ENCODE measurements at places on chromosomes 16 and 17.

DNA sequence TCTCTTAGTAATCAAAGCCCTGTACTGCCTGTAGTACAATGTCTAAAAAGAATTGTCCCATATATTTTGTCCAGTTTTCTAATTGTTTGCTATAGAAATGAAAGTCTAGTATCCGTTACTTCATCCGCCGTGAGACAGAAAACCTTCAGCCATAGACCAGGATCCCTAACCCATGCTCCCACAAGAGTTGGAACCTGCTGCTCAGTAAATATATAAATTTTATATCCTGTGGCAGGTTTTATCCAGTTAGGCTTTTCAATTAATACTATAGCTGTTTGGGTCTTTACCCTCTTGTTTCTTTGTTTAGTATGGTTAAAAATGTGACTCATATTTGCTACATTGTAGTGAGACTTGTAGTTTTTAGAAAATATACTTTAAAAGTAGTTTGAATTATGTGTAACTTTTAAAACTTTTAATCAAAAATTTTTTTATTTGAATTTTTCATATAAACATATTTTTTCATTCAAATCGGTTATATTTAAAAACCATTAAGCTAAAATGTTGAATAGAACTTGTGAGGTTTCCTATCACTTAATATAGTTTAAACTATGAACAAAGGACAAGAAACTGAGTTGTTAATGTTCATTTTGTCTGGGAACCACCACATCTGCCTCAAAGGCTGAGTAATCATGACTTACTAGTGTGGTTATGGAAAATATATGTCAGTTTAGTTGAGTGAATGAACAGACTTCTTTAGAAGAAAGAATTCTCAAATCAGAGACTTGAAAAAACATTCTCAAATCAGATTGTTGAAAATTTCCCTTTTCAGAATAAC, 54.8 kb downstream of the VMP1 start:
- no peak for DNase-seq

- no peak for DNase-seq
Observed at GRCh38 chr16:89396156-89396555, 94.2 kb downstream of the ANKRD11 start.

GRCh38 chr16:80080287-80080851, 460.4 kb upstream of the DYNLRB2 start:
- DNase-seq: no peak

- DNase-seq: no peak
Observed at GRCh38 chr17:61404663-61404912, 4.9 kb downstream of the TBX2 start.

GRCh38 chr16:85686912-85687591, 1.7 kb downstream of the GINS2 start:
- no peak for DNase-seq

DNA sequence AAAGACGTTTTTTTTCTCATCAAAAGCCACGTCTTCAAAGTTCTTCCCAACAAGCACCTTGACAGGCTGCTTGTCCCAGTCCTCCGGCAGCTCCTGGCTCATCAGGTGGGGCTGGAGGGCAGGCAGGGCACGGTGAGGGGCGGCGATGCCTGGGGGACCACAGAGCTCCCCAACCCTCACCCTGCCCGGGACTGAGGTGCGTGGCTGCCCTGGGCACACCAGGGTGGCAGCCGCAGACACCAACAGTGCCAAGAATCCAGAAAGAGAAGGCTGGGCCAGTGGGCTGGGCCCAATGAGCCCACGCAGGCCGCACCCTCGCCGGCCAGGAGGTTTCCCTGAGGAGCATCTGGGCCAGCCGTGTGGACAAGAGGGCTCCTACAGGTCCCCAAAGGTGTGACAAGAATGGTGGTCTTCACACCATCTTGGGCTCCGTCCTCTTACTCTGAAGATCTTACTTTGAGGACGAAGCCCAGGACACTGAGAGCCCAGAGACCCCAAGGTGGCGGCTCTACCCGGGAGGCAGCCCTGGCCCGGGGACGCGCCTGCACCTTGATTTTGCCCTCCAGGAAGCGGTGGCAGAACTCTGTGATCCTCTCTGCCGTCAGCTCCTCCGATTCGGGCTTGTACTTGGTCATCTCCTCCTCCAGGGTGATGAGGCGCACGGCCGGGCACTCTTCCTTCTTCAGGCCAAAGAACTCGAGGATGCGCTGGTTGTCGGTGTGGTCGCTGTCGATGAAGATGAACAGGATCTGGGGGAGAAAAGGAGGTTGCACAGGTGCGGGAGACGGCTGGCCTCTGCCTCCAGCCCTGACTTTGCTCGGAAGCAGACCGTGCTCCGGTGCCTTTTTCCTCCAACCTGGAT, 11.3 kb upstream of the PPP1R27 start:
- no peak for DNase-seq

DNA sequence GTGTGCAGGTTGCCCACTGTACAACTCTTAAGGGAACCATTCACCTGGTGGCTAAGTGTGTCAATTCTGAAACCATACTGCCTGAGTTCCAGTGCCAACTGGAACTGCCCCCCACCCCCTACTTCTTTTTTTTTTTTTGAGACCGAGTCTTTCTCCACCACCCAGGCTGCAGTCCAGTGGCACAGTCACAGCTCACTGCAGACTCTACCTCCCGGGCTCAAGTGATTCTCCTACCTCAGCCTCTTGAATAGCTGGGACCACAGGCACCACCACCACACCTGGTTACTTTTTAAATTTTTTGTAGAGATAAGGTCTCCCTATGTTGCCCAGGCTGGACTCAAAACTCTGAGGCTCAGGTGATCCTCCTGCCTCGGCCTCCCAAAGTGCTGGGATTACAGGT, 40.4 kb upstream of the DHX8 start:
- DNase-seq: no peak

DNA sequence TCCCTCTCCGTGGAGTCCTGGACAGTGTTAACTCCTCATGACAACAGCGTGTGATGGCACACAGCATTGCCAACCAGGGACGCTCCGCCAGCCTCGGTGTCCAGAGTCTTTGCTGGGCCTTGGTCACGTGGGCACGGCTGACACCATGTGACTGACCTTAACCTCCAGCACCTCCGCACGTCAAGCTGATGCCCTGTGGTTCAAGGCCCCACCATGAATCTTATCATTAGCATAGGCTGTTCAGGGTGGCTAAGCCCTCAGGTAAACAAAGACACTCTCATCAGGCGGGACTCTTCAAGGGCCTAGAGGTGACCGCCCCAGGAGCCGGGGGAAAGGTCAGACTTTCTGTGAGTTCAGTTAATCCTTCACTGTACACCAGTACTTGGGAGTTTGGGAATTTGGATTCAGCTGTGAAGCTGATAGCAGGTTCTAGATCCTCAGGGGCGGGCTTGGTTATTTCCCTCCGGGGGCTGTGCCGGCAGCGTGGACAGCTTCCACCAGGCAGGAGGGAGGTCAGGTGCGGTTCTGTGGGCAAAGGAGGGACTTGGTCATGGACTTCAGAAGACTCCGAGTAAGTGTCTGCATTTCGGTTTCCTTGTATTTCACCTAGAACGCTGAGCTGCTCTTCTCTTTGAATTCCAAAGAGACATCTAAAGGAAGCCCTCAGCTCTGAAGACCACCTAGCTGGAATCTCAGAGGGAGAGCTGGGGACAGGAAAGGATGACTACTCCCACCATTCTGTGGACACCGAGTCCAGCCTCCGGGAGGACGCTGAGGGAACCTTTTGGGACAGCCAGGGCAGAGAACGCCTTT, 195.5 kb upstream of the CIBAR2 start:
- DNase-seq: no peak

- peak; percentile 89 for DNase-seq
Observed at GRCh38 chr17:82781894-82782274, 30.0 kb downstream of the TBCD start.

DNA sequence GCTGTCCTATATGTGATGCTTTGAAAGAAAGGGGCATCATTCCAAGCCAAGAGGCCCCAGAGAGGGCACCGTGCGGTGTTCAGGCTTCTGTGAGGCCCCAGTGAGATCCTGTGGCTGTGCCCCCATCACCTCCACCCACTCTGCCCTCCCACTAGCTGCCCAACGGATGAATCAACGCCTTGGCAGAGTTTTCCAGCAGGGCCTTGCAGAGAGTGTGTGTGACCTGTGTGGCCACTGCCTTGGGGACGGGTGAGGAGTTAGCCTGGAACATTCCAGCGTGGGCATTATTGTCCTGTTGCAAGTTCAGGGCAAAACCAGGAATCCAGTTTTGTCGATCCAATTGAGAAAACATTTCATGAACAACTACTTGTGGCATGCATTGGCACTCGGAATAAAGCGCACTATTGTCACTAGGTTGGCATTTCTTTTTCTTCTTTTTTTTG, 53.7 kb downstream of the SF3B3 start:
- DNase-seq: no peak

DNA sequence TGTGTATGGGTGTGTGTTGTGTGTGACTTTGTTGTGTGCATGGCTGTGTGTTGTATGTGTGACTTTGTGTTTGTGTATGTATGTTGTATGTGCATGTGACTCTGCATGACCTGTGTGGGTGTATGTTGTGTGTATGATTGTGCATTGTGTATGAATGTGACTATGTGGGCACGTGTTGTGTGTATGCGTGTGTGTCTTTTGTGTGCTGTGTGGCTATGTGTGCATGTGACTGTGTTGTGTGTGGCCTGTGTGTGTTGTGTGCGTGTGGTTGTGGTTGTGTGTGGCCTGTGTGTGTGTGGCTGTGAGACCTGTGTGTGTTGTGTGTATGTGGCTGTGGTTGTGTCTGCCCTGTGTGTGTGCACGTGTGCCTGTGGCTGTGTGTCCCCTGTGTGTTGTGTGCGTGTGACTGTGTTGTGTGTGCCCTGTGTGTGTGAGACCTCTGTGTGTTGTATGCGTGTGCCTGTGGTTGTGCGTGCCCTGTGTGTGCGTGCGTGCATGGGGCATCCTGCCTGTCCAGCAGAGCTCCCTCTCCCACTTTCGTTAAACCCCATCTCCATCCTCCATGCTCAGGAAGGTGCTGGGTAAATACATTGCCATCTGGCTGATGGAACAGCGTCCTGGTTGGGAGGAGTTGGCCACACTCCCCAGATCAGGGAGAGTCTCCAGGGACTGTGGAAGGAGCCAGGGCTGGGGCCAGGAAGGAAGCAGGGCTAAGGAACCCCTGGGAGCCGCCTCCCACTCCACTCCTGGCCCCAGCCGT, 90.1 kb upstream of the GSE1 start:
- DNase-seq: no peak

DNA sequence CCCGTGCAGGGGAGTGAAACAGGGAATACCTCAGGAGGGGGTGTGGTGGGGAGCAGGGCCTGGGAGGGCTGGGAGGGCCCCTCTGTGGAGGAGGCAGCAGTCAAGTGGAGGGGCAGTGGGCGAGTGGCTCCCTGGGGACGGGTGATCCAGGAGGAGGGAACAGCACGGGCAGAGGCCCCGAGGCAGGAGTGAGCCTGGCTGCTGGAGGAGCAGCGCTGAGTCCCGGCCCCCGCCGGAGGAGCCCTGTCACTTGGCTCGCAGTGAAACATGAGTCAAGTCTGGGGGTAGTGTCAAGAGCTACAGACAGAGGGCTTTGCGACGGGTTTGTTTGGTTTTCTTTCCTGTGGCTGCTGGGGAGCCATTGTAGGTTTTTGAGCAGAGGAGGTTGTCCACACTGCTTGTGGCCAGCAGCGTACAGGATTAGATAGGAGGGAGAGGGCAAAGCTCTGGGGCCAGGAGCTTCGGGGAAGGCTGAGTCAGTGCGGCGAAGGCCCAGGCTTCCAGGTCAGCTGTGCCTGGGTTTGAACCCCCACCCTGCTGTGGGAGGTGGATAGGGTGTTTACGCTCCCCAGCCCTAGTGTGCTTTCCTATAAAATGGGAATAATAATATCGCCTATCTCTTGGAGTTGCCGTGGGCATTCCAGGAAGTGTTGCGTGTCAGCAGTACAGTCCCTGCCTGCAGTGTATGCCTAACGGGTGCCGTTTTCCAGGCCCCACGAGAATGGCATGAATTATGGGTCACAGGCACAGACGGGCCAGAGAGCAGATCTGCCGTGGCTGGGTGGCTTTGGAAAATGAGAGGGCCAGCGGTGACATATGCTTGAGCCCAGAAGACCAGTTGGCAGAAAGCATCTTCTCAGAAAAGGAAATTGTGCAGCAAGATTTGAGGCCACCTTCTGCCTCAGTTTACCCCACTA, 115.9 kb upstream of the CIBAR2 start:
- DNase-seq: peak; percentile 54

- DNase-seq: no peak
Observed at GRCh38 chr16:17343028-17343427, 127.7 kb downstream of the XYLT1 start.

DNA sequence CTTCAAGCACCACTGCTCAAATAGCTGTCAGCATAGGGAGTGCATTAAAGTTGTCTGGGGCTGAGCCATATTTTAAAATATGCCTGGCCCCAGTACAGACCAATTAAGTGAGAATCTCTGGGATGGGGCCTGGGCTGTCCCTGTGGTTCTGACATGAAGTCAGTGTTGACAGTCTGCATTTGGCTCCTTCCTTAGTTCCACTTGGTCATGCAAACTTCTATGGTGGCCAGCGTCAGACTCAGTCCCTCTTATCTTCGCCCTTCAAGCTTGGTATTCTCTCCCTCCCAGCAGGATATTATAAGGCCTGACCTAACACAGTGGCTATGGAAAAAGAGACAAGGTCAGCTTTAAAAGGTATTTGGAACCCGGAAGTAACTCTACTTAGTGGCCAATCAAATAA, 177.2 kb downstream of the PMP22 start:
- DNase-seq: no peak

- no peak for DNase-seq
Observed at GRCh38 chr16:72798264-72798663, 249.7 kb downstream of the ZFHX3 start.

- no peak for DNase-seq
Observed at GRCh38 chr17:55317284-55317683, 52.5 kb downstream of the HLF start.

DNA sequence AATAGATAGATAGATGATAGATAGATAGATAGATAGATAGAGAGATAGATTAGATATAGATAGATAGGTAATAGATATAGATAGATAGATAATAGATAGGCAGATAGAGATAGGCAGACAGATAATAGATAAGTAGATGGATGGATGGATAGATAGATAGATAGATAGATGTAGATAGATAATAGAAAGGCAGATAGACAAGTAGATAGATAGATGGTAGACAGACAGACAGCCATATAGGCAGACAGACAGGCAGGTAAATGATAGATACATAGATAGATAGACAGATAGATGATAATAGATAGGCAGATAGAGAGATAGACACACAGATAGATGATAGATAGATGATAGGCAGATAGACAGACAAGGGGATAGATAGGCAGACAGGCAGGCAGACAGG, 191.4 kb upstream of the TNRC6C start:
- no peak for DNase-seq

DNA sequence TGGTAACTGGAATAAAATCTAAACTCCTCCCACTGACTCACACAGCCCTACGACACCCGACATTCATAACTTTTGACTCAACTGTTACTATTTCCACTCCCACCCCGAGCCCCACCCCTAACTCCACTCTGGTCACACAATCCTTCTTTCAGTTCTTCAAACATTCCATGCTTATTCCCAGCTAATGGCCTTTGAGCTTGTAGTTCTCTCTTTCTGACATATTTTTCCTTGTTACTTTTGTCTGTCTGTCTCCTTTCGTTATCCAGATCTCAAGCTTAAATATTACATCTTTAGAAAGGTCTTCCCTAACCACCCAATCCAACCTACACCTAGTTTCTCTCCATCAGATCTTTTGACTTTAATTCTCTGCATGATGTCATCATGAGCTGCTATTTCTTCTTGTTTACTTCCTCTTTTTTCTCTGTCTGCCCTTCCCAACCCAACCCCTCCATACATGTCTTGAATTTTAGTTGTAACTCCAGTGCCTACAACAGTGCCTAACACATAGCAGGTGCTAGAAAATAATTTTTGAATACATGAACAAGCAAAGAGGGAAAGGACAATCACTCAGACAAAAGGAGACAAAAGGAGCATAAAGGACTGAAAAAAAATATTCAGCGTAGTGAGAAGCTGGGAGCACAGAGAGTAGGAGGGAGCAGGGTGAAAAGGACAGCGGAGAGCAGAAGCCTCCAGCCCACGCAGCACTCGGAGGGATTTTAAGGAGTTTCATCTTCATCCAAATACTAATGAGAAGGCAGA, 65.2 kb upstream of the SMIM36 start:
- no peak for DNase-seq
